ENCODE measurements at places on chromosomes 4 and X.

GRCh38 chrX:124226129-124226528 lies 106.3 kb upstream of the TEX13D start:
- no peak for DNase-seq

- no peak for DNase-seq
Observed at GRCh38 chr4:84028340-84028739, 470.8 kb downstream of the NKX6-1 start.

GRCh38 chrX:12901486-12901885 lies 4.9 kb upstream of the TLR8 start:
- peak; percentile 39 for DNase-seq

DNA sequence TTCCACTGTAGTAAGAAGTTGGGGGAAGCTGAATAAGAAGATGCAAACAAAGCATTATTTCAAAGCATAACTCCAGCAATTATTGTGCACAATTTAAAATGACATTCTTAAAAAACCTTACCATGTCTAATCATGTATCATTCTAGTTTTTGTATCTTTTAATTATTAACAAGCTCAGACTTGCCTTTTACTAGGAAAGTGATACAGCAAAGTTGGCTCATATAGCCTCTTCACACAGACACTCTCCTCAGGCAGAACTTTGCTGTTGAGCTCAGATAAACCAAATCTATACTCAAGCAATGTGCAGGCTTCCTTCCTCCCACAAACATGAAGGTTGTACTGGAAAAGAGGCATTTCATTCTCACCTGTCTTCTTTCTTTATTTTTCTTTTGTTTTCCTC lies 358.7 kb upstream of the EMCN start:
- no peak for DNase-seq

- no peak for DNase-seq
Observed at GRCh38 chrX:135373357-135373756, 48.4 kb upstream of the SMIM10L2A start.

GRCh38 chr4:151223465-151223864 lies 53.5 kb upstream of the PRSS48 start:
- no peak for DNase-seq

GRCh38 chrX:1380672-1381233 lies 11.2 kb downstream of the SLC25A6 start:
- DNase-seq, result no peak

- DNase-seq, result no peak
Observed at GRCh38 chr4:133555671-133556070, 406.6 kb downstream of the PCDH10 start.

- no peak for DNase-seq
Observed at GRCh38 chrX:12984603-12985319, 9.9 kb downstream of the TMSB4X start.

- DNase-seq, result no peak
Observed at GRCh38 chr4:166121897-166122296, 248.9 kb downstream of the TLL1 start.

GRCh38 chrX:68878977-68879645 lies 50.3 kb downstream of the EFNB1 start:
- DNase-seq, result no peak

- DNase-seq, result no peak
Observed at GRCh38 chr4:83890231-83890630, 354.3 kb downstream of the GPAT3 start.

GRCh38 chr4:23805450-23805851 lies 84.4 kb downstream of the PPARGC1A start:
- DNase-seq, result no peak

GRCh38 chrX:138651494-138651893 lies 60.0 kb downstream of the FGF13 start:
- no peak for DNase-seq

GRCh38 chr4:10029403-10029802 lies 8.1 kb upstream of the SLC2A9 start:
- DNase-seq, result no peak

DNA sequence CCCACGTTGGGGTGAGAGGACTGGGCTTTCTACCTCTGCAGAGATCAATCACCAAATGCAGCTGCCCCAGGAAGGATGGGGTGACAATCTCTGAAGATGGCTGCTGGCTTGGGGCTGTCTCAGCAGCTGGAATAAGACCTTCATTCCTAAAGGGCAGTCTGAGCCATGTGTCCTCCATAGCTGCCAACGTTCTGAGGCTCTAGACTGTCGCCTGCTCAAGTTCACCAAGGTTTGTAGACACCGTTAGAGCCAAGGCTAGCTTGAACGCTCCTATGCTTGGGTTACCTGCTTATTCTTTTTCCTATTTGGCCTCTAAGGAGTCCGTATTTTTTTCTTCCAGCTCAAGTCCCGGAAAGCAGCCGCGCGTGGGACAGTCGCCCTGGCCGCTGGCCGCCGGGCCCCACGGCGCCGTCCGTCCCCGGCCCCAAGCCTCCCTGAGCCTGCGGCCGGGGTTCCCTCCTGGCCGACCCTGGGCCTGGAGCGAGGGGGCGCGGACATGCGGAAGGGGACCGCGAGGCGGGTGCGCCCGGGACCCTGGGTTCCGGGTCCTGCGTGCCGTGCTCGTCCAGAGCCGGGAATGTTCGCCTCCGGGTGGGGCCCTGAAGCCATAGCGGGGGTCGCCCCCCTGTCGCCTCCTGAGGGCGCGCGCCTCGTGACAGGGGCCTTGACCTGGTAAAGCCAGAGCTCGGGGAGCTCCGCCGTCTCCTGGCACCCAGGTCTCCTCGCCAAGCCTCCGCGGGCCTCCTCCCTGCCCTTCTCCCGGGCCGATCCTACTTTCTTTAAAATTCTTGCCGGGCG lies 23.3 kb downstream of the MRFAP1 start:
- no peak for DNase-seq

DNA sequence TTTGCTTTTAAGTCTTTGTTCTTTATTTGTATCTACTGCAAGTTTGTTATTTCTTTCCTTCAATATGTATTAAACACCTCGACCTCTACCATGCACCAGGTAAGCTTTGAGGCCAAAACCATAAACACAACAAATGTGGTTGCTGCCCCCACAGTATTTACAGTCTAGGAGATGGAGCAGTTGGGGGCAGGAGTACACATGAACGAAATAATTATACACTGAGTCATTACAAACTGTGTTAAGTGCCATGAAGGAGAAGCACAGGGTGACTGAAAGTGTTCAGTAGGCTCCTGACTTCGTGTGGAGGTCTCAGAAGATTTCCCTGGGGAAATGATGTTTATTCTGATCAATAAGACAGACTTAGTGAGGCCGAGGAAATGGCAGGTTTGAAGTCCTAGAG lies 30.3 kb downstream of the SLC25A43 start:
- no peak for DNase-seq

DNA sequence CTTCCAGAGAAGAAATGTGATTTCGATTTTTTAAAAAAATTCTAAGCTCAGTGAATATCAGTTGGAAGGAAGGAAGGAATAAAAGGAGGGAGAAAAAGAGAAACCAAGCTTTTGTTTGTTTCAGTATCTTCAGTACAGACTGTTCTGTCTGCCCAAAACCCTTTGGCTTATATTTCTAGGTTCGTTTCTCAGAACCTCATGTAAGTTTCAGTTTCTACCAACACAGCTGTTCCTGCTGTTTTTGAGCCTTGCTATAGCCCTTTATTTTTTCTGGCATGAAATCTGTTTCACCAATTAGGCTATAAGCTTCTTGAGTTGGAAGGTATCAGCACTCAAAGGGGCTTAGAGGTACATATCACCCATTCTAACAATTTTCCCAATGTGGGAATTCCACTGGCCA lies 157.9 kb downstream of the GBA3 start:
- DNase-seq, result no peak

DNA sequence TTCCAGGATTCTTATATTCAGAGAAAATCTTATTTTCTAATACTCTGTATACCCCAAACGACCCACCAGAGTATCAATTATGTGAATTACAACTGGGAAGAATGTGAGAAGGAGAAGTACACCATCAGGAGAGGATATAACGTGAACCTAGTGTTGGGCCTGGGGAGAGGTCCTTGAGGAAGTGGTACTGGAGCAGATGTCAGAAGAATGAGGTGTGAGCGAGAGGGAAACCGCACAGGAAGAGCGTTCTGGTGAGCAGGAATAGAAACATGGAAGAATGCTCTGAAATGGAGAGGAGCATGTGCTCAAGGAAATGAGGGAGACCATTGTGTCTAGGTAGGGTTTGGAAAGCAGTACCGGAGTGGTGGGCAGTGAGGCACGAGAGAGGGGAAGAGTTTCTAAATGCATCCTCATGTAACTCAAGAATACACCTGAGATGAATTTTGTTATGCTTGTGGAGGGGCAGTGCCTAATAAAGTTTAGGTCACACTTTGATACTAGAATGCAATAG lies 151.6 kb downstream of the GRID2 start:
- DNase-seq, result no peak

DNA sequence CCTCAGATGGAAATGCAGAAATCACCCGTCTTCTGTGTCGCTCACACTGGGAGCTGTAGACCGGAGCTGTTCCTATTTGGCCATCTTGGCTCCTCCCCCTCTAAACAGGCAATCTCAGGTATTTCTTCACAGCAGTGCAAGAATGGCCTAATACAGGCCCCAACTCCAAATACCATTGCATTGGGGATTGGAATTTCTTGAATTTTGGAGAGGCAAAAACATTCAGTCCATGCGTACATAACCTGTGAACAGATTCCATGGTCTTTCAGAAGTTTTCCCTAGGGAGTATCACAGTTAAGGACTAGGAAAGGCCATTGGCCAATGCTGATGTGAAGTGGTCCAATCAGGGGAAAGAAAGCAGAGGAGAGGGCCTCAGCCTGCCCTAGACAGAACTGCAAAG lies 128.2 kb upstream of the NOCT start:
- no peak for DNase-seq

DNA sequence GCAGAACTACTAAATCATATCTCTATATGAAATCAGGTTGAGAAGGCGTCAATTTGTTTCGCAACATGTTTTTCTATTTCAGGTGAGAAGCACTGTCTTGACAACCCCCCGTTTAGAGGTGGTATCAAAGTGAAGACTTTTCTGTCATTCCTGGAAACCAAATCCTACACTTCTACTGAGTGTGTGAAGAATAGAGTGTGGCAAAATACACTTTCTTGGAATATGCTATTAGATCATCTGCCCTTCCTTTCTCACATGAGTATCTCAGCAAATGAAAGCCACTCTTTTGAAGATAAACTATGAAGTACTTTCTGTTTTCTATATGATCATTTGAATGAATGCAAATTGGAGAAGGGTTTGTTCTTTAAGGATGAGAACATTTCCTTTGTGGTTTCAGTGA lies 174.0 kb upstream of the FMR1 start:
- DNase-seq, result no peak

- DNase-seq, result no peak
Observed at GRCh38 chr4:11069083-11069482, 359.6 kb downstream of the HS3ST1 start.

DNA sequence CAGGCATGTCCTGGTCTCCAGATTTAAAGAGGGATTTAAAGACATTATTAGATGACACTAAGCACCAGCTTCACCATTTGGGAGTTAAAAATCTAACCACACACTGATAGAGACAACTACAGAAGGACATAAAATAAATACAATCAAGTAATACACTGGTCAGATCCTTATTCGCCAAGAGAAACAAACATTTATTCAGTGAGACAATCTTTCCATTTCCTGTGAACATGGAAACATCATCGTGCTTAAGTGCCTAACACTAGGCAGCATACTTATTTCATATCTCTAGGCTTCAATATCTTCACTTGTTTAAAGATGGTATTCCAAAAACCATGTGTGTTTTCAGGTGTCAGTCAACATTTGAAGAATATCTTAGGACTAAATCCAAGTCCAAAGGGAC lies 103.6 kb downstream of the AREG start:
- no peak for DNase-seq

- DNase-seq, result no peak
Observed at GRCh38 chr4:5974321-5974720, 43.9 kb downstream of the C4orf50 start.

- no peak for DNase-seq
Observed at GRCh38 chr4:48103483-48104139, 30.4 kb downstream of the TXK start.

DNA sequence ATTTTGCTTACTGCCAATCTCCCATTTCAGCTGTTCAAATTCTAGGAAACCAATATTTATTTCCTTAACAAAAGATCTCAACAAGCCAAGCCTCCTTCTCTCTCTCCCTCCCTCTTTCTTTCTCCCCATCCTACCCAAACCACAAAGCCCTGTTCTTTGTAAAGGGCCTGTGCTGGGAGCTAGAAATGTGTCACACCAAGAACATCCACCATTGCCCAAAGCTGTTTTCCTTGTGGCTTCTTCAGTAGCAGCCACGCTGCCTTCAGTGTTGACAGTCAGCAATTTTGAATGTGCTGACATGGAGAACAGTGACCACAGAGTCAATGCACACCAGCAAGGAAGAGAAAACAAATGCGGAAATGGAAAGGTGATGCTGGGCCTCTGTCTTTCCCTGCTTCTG lies 203.0 kb downstream of the MAML3 start:
- no peak for DNase-seq

- DNase-seq, result no peak
Observed at GRCh38 chr4:78004270-78004669, 52.9 kb upstream of the FRAS1 start.

GRCh38 chr4:159175989-159176375 lies 73.1 kb downstream of the RAPGEF2 start:
- no peak for DNase-seq

- DNase-seq, result no peak
Observed at GRCh38 chr4:104870495-104871233, 276.0 kb upstream of the TET2 start.

DNA sequence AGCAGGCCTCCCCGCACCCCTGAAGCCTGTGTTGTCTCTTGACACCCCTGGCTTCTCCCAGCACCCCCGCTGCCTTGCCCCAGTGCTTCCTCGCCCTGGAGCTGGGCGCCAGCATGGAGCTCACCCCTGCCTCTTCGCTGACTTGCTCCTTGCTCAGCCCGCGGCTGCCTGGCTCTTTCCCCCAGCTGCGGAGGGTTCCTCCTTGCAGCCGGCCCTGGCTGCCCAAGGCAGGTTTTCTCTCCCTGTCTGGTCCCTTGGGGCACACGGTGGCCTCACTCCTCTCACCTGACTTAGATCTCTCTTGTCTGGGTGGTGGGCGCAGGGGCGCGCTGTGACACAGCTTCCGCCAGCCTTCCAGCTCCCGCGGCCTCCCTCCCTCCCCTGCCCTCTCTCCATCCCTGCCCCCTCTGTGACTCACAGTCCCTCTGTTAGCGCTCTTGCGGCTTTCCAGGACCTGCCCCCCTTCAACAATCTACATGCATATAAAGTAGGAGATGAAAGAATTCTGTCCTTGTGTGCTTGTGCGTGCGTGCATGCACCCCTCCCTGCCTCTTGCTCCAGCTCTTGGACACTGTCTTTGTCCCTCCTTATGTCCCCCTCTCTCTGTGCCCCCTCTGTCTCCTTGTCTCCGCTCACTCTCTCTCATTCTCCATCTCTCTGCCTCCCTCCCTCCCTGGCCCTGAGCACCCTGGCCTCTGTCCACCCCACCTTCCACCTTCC lies 2.2 kb downstream of the PLXNB3 start:
- DNase-seq, result no peak

DNA sequence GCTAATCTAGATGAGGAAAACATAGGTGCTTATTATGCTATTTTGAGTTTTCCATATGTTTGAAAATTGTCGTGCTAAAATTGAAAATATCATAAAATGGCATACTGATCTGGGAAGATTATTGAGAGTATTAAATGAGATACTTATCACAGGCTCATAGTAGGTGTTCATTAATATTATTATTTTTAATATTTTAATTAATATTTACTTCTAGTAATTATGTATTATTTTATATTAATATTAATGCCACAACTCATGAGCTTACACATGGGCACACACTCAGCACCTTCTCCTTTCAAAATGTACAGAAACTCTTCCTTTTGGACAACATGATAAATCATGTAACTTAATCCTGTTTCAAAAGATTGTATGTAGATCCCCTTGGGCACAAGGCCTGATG lies 223.6 kb downstream of the RAB28 start:
- DNase-seq, result no peak

- no peak for DNase-seq
Observed at GRCh38 chr4:8591626-8592365, 769 bp upstream of the CPZ start.

Data from hematopoietic multipotent progenitor cell treated with erythropoietin and hydrocortisone succinate and interleukin-3 and kit ligand, for 15 days (in vitro differentiated cells).